ENCODE measurements at places on chromosomes 5 and 9.

- DNase-seq: no peak
These were observed 175.9 kb downstream of the ERCC6L2 start for GRCh38 chr9:96051423-96051822.

- DNase-seq: no peak
These were observed 20.0 kb upstream of the CRB2 start for GRCh38 chr9:123335986-123336329.

- no peak for DNase-seq
These were observed 550.4 kb downstream of the EBF1 start for GRCh38 chr5:158549311-158549710.

DNA sequence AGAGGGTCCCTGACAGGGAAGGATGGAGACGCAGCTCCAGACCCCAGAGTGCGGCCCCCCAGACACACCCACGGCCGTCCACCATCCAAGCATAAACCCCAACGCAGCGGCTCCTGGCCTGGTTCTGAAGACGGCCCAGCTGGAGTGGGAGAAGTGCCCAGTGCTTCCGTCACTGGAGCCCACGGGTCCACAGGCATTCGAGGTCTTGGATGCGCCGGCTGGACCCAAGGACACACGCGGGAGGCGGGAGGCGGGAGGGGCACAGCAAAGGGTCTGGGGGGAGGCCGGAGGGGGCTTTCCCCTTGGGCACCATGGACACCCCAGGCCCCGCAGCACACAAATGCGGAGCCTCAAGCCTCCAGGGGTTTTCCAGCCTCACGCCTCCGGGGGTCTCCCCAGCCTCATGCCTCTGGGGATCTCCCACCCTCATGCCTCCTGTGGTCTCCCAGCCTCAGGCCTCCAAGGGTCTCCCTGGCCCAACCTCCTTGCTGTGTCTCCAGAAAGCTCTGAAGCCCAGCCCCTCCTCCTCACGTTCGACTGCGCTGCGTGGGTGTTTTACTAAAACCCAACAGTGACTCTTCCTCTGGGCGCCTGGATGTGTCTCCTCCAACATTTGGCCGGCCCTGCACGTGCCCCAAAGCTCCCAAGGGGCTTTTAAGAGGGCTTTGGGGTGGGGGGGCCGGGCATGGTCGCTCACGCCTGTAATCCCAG is 15.2 kb downstream of the EXD3 start:
- DNase-seq: no peak

DNA sequence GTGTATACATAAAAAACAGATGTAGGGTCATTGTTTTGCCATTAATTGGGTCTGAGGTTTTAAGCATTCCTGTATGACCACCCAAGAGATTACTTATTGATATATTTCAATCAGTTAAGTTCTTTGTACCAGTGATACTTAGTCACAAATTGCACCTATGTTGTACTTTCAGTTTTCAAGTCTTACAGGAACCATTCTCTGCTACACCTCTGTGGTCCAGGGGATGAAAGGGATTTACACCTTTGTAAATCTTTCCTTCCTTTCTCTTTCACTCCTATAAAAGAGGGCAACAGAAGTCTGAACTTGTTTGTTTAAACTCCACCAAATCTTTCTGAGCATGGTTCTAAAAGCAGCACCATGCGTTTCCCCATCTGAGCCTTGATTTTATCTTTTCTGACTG is 86.1 kb downstream of the DEPDC1B start:
- DNase-seq: no peak

DNA sequence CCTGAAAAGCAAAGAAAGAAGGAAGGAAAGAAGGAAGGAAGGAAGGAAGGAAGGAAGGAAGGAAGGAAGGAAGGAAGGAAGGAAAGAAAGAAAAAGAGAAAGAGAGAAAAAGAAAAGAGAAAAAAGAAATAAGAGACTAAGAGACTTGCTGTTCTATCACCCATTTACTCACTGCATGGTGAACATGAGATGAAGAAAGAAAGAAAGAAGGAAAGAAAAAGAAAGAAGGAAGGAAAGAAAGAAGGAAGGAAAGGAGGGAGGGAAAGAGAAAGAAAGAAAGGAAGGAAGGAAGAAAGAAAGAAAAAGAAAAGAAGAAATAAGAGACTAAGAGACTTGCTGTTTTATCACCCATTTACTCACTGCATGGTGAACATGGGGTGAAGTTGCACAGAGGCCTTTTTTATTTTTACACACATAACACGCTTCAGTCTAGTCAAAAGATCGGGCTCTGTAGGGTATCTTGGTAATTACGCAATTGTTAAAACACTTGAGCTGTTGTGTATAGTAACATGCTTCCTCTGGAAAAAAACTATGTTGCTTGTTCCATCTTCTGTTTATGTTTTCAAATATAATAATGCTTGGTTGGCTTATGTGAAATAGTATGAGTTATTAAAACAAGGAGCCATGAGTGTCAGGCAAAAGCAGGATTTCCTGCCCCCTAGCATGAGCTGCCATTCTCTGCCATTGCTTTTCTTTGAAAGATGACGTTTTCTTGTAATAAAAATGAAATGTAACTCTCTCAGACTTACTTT is 119.3 kb upstream of the ZNF608 start:
- DNase-seq: no peak

DNA sequence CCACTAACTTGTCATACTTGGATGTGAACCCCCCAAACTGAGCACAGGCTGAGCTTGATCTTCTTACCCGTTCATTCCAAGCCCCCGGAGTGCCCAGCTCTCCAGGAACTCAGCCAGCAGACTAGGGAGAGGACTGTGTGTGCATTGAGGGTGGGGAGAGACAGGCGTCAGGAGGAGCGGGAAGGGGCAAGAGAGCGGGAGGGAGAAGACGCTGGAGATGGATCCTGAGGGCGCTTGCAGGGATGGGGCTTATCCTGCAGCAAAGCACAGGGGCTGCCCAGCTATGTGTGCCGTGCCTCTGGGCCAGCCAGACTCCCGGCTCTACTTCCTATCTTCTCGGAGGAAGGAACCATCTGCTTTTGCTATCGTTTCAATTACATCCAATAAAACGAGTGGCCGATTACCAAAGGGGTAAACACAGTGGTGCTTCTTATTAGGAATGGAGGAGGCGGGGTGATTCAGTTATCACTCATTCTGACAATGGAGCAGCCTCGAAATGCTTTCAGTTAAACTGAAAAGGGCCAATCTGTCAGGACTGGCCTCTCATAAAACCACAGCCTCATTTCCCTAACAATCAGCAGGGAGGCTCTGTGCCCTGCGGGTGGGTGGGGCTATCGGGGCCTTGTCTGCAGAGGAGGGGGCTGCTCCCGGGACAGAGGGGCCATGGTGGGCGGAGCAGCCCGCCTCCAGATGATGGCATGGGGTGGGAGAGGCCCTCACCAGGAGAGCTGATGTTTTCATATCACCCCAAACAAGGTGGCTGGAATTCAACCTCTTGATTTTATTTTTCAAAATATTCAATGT is 168.2 kb downstream of the DAB2IP start:
- DNase-seq: peak; percentile 68

- no peak for DNase-seq
These were observed 84.3 kb upstream of the SMC2 start for GRCh38 chr9:104009826-104010225.

- DNase-seq: no peak
These were observed 75.0 kb downstream of the STK10 start for GRCh38 chr5:172113036-172113435.

- DNase-seq: no peak
These were observed 254.2 kb downstream of the TRIM32 start for GRCh38 chr9:116941266-116941665.

DNA sequence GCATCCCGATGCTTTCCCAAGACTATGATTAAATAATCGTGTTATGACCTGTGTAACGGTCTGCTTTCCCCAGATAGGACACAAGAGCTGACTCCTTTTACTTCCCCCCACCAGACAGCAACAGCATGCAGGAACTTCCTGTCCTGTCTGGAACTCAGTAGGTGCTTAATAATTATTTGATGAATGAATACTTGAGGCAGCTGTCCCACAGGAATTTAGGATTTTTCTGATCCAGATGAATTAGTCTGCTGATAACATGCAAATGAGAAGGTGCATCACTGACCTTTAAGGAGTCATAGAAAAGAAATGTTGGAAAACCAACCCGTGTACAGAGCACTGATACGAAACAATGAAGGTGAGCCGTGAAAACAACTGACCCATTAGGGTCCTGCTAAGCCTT is 12.2 kb downstream of the RNF130 start:
- no peak for DNase-seq

Data from COLO829 (cell line).